Mammary epithelial cell (primary cell): ENCODE measurements at places on chromosomes 5 and 9. TPM values are rescaled to one million over a fixed set of nuclear protein-coding genes. Genes with fewer than 3 reads are reported as not detected.

The STK10 gene
- total RNA-seq = 45.9 and 65.0 TPM in 2 replicates

The ADRA1B gene
- total RNA-seq = 0.67 TPM

The TICAM2 gene
- 0.96 and 3.6 TPM in 2 replicates for total RNA-seq

The ISL1 gene
- total RNA-seq = 0.28 TPM in 1 of 2 replicates, not detected in the other

The ENTR1 gene
- 60.3 and 62.0 TPM in 2 replicates for total RNA-seq

The SLC6A3 gene
- total RNA-seq = not detected in 2 replicates

The C9orf153 gene
- not detected in 2 replicates for total RNA-seq

The NEUROG1 gene
- total RNA-seq = not detected

The LHX6 gene
- total RNA-seq = 4.5 TPM

The HSD17B3 gene
- not detected in 2 replicates for total RNA-seq

The PCDHA10 gene
- total RNA-seq = 1.3 TPM

The EIF4E1B gene
- total RNA-seq = not detected in 2 replicates

The LCN9 gene
- not detected for total RNA-seq

The GARIN3 gene
- not detected in 2 replicates for total RNA-seq

The SFXN1 gene
- 75.8 TPM for total RNA-seq

The UNC13B gene
- 22.3 TPM for total RNA-seq

The PCDHAC2 gene
- total RNA-seq = 3.7 TPM

The INSYN2B gene
- total RNA-seq = 2.0 TPM

The FYB1 gene
- 3.4 and 6.6 TPM in 2 replicates for total RNA-seq
